Natural killer cell treated with Interleukin-12 subunit alpha and Interleukin-12 subunit beta and Interleukin-15 and Interleukin-18, amount 100 ng/mL, for 72 hours (primary cell): ENCODE measurements at places on chromosomes 1 and 21. TPM values are rescaled to one million over a fixed set of nuclear protein-coding genes. Genes with fewer than 3 reads are reported as not detected.

- H3K4me1 ChIP-seq = no peaks in the 10 kb centered on the region
- H3K36me3 ChIP-seq = no peaks in the 10 kb centered on the region
- peaks cover 7% of the 10 kb centered on the region for H3K27me3 ChIP-seq
- no peak for DNase-seq
These were observed 12.4 kb downstream of the ZBTB18 start for GRCh38 chr1:244063498-244063897.

- no peak overlapping the region for H3K27ac ChIP-seq
- DNase-seq = no peak
- peaks cover 44% of the 10 kb centered on the region for H3K27me3 ChIP-seq
- H3K36me3 ChIP-seq = peaks cover 4% of the 10 kb centered on the region
- H3K4me1 ChIP-seq = peaks cover 15% of the 10 kb centered on the region
- peak overlapping the region; percentile 72 for H3K4me3 ChIP-seq
These were observed 15.2 kb downstream of the NR5A2 start for GRCh38 chr1:200042552-200043335.

- H3K4me3 ChIP-seq = no peak overlapping the region
- no peaks in the 10 kb centered on the region for H3K36me3 ChIP-seq
- no peaks in the 10 kb centered on the region for H3K27me3 ChIP-seq
These were observed 25.3 kb downstream of the TFF3 start for GRCh38 chr21:42289926-42290325.

CCDC30 gene
- total RNA-seq = 2.6 TPM

PPM1J gene
- total RNA-seq = not detected

DNA sequence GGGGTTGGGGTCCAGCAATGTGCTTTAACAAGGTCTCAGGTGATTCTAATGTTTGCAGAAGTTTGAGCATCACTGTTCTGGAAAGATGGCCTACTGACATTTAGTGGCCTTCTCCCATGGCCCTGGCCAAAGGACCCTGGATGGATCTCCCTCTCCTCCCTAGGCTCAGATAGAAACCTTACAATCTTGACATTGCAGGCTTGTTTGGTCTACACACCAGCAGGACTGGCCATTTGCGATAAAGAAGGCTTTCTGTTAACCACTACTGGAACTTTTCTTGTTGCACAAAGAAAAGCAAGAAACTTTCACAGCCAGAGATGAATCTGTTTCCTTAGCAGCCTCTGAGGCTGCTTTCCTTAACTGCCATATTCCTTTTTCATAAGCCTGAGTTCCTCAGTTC lies 6.2 kb downstream of the DNALI1 start:
- H3K4me3 ChIP-seq = no peak overlapping the region
- H3K27me3 ChIP-seq = no peaks in the 10 kb centered on the region
- H3K4me1 ChIP-seq = no peaks in the 10 kb centered on the region
- H3K36me3 ChIP-seq = peaks cover 17% of the 10 kb centered on the region
- H3K27ac ChIP-seq = no peak overlapping the region

DNA sequence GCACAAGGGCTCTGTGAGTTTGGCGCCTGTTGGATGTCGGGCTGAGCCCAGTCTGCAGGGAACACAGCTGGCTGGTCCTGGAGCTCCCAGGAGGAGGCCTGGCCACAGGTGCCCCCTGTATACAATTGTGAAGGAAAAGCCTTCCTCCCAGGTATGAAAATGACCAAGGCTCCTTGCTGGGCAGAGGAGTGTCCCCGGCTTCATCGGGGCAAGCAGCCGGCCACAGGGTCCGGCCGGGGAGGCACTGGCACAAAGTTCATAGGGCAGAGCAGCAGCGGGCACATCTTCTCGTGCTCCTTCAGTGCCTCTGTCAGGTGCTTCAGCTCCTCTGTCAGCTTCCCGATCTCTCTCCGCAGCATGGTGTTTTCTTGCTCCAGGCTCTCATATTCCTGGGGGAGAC lies 13.0 kb downstream of the BATF3 start:
- no peak overlapping the region for H3K27ac ChIP-seq
- H3K4me1 ChIP-seq = peaks cover 53% of the 10 kb centered on the region

DNA sequence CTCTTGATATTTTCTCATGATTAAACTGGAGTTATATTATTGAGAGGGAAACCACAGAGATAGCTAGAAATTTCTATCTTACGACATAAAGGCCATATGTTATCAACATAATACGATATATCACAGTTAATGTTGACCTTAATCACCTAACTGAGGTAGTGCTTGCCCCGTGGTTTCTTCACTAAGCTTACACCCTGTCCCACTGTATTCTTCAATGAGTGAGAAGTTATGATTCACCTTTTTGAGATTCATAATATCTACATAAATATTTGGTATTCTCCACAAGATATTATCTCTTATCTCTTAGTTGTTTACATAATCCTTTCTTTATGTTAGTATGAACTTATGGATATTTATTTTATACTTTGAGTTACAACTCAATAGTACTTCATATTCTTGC lies 1714.1 kb downstream of the BRINP3 start:
- H3K27me3 ChIP-seq = no peaks in the 10 kb centered on the region
- peaks cover 8% of the 10 kb centered on the region for H3K36me3 ChIP-seq
- DNase-seq = no peak
- H3K4me3 ChIP-seq = no peak overlapping the region
- H3K27ac ChIP-seq = no peak overlapping the region
- no peaks in the 10 kb centered on the region for H3K4me1 ChIP-seq

CTSK gene
- 4.1 TPM for total RNA-seq

GRCh38 chr21:38489271-38489652 lies 9.0 kb downstream of the ERG start:
- H3K27ac ChIP-seq = no peak overlapping the region
- H3K4me3 ChIP-seq = no peak overlapping the region
- no peak for DNase-seq
- H3K27me3 ChIP-seq = peaks cover 24% of the 10 kb centered on the region

DNA sequence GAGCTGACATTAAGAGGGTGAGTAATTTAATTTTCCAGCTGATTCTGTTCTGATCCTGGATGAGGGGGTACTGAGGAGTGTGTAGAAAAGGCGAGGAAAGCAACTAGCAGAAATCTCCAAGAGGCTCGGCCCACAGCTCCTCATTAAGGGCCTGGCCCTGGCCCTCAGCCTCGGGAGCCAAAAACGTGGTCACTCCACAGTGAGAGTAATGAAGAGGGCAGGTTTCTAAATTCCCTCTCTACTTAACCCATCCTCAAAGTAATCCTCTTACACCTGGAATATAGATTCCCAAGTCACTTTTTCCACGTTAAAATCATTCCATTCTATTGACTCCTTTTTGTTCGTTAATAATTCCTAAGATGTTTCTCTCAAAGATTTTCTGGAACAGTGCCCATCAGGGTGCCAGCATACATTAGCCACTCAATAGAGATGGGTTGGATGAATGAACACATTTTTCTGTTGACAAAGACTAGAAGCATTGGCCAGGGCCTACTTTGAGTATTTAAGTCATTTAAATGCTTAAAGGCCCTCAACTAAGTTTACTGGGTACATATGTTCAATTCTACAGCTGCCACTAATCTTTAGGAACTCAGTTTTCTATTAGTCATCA lies 1.1 kb upstream of the COL11A1 start:
- H3K27me3 ChIP-seq = peaks cover 10% of the 10 kb centered on the region
- DNase-seq = no peak
- no peak overlapping the region for H3K4me3 ChIP-seq
- H3K27ac ChIP-seq = no peak overlapping the region

LCE2C gene
- total RNA-seq = not detected

MYBPHL gene
- total RNA-seq = not detected

DNA sequence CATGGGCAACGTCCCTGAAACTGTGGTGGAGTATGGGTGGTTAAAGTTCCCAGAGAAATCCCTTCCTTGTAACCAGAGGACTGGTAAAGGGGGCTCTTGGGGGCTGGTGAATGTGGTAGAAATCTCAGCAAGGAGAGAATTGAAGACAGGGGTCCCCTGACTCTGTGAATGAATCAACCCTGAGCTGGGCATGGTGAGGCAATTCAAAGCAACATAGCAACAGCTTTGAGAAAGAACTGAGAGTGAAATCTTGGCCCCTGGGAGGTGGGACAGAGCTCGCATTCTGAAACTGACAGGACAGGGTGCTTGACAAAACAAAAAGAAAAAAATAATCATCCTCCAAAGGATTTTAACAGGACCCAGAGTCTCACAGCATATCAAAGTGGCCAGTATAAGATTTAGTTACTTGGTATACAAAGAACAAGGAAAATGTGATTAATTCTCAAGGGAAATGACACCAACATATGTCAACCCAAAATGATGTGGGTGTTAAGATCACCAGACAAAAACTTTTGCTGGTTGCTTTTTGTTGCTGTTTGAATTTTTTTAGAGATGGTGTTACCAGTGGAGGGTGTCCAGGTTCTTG lies 11.7 kb upstream of the SUMO3 start:
- H3K27ac ChIP-seq = no peak overlapping the region
- peaks cover 14% of the 10 kb centered on the region for H3K4me1 ChIP-seq
- H3K4me3 ChIP-seq = no peak overlapping the region
- peaks cover 17% of the 10 kb centered on the region for H3K36me3 ChIP-seq
- H3K27me3 ChIP-seq = no peaks in the 10 kb centered on the region
- DNase-seq = no peak
